CD8-positive, alpha-beta T cell (primary cell): ENCODE measurements at places on chromosomes 1 and 21.

DNA sequence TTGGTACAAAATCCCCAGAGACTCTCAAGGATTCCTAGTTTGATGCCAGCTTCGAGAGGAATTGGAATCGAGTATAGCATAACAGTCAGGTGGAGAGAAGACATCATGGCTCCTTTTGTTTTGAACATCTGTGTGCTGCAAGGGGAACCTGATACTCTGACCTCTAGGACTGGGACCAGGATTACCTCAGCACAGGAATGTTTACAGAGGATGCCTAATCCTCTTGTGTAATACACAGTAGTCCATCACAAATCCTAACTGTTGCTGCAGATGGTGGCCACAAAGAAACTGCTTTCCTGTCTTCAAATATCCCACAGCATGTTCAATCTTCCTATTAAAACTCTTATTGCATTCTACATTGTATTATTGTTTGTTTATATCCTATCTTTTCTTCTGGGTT lies 111.8 kb upstream of the PRMT6 start:
- DNase-seq: no peak

DNA sequence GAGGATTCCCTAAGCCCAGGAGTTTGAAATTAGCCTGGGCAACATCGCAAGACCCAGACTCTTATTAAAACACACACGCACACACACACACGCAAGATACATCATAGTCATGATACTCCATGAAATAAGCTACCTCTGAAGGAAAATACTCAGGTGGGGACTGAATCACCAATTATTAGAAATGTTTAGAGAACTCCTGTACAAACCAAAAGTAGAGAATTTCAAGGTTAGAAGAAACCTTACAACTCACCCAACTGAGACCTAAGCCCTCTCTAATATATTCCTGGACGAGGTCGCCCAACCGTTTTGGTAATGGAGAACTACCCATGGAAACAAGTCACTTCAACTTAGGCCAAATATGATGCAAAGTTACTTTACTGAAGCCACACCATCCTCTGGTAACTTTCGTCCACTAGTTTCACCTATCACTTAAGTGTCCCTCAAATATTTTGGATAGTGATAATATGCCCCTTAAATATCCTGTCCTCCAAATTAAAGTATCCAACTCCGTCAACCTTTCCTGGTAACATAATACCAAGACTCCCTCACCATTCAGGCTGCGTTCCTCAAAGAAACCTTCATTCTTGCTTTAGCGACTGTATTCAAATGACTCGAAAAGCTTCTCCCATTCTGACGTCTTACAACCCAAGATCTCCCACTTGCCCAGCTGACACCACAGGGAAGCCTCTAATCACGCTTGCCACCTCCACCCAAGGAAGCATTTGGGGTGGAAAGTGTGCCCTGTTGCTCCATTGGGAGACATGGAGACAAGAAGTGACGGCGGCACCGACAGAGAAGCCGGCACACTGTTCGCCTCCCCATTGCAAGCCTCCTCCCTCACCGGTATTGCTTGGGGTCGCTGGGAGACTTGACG lies 856 bp downstream of the NRDC start:
- no peak for DNase-seq

GRCh38 chr1:53765657-53766056 lies 26.7 kb upstream of the GLIS1 start:
- no peak for DNase-seq

GRCh38 chr21:30289215-30289614 lies at the start of gene KRTAP25-1:
KRTAP25-1 (minus strand) TSS chr21:30289514; CDS start chr21:30289490, 24 bp downstream.
- no peak for DNase-seq

- no peak for DNase-seq
These were observed 22.6 kb upstream of the TENT5C start for GRCh38 chr1:117583247-117583646.

- no peak for DNase-seq
These were observed 8.2 kb upstream of the SLC9A1 start for GRCh38 chr1:27163093-27163492.

DNA sequence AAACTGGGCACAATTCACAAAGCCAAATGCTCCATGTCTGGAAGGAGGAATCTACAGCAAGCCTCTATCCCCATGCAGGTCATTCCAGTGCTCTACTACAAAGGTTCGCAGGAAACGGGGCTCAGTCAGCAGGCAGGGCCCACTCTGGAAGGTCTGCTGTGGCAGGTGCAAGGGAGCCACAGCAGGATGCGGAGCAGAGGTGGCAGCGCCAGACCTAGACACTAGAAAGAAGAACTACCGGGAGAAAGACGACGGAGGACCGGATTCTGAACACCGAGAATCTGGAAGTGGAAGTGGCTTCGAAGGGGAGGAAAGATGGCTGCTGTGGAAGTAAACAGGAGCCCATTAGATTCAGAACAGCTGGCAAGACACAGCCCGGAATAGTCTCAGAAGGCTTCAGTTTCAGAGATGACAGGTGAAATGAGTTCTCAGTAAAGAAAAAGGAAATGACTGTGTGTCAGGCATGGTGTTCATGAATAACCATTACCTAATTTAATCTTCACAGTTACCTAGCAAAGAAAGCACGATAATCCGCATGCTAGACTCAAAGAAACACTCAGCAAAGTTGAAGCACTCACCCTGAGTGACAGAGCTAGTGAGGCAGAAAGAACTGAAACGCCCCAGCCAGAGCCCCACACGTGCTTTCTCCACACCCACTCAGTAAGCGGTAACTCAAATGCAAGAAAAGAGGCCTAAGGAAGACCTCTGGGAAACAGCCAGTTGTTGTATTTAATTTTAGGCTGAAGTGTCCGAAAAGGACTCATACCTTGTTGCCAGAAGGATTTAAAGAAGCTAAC lies 21.4 kb downstream of the SETD4 start:
- no peak for DNase-seq
